A549 treated with ZK216348 at 1 μM for 4 hours (cell line): ENCODE measurements at places on chromosomes 6 and 20. TPM values are rescaled to one million over a fixed set of nuclear protein-coding genes. Genes with fewer than 3 reads are reported as not detected.

The GGT7 gene
- total RNA-seq, result 4.8 to 9.1 TPM (median 7.1 TPM) in 5 replicates

The SLC2A10 gene
- not detected in 5 replicates for total RNA-seq

The FAXC gene
- 5.4 to 11.8 TPM (median 7.2 TPM) in 5 replicates for total RNA-seq

The PNLDC1 gene
- 0.14 to 0.17 TPM in 2 of 5 replicates, not detected in the others for total RNA-seq

The RIPOR3 gene
- total RNA-seq, result 0.06 to 0.08 TPM in 2 of 5 replicates, not detected in the others

The CLPSL1 gene
- not detected in 5 replicates for total RNA-seq

The C6orf141 gene
- total RNA-seq, result 12.6 to 16.6 TPM (median 14.4 TPM) in 5 replicates

The OR2H2 gene
- total RNA-seq, result not detected in 5 replicates

The SIRPB2 gene
- 0.05 TPM in 1 of 5 replicates, not detected in the others for total RNA-seq

The PNRC1 gene
- 15.2 to 45.6 TPM (median 32.4 TPM) in 5 replicates for total RNA-seq

The BPIFA2 gene
- total RNA-seq, result not detected in 5 replicates

The IL17F gene
- total RNA-seq, result not detected in 5 replicates

The KIAA0408 gene
- 5.6 to 8.2 TPM (median 5.8 TPM) in 5 replicates for total RNA-seq

The BPIFB4 gene
- total RNA-seq, result not detected in 5 replicates

The TMEM74B gene
- 2.5 to 5.3 TPM (median 3.4 TPM) in 5 replicates for total RNA-seq

The VSX1 gene
- total RNA-seq, result 0.89 to 1.2 TPM (median 1.0 TPM) in 5 replicates

The TP53TG5 gene
- not detected in 5 replicates for total RNA-seq
